ENCODE measurements at places on chromosomes 12 and 14.

DNA sequence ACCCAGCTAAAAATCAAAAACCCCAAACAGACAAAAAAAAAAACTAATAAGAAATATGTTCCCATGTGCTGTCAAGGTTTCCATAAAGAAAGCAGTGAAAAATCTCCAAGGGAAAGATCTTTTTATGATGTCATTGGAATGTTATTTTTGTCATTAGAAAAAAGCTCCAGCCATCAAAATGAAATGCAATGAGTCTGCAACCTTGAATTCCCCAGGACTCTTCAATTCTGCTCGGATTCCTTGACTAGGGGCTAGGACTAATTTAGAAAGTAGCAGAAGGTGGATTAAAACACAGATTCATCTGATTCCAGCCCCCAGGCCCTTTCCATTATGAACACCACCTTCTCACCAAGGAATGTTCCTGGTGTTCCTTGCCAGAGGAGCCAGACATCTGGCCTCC lies 6.0 kb upstream of the PCNX1 start:
- DNase-seq, result no peak

GRCh38 chr12:64696080-64696741 lies 63.0 kb downstream of the GNS start:
- DNase-seq, result no peak

- no peak for DNase-seq
Measured at GRCh38 chr12:88876857-88877256, 296.6 kb upstream of the KITLG start.

- DNase-seq, result peak; percentile 24
Measured at GRCh38 chr12:121713793-121714192, 1.2 kb downstream of the TMEM120B start.

- no peak for DNase-seq
Measured at GRCh38 chr14:37870170-37870569, 274.7 kb downstream of the TTC6 start.

- DNase-seq, result no peak
Measured at GRCh38 chr14:104993808-104994591, 8.4 kb downstream of the CLBA1 start.

GRCh38 chr14:76656592-76656991 lies 104.7 kb upstream of the VASH1 start:
- DNase-seq, result no peak

DNA sequence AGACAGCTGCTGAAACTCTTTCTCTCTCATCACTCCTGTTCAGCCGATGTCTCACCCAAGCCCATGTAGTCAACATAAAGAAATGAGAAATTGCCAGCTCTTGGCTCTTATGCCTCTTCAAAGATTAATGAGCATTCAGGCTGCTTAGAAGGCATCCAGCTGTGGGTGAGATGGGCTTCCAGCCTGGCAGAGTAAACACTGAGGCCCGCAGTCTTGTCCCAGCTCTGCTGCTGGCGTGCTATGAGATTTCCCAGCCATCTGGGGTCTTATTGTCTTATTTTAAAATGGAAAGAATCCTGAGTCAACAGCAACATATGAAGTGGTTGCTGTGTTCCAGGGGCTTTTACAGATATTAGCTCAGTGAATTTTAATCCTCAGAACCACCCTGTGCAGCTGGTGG lies 12.6 kb downstream of the RXYLT1 start:
- no peak for DNase-seq

Data from hematopoietic multipotent progenitor cell treated with erythropoietin and hydrocortisone succinate and interleukin-3 and kit ligand, for 15 days (in vitro differentiated cells).